Activated gamma-delta T cell treated with anti-CD3 and anti-CD28 coated beads, Interleukin-2, amount 50 U/mL, for 16 hours (primary cell): ENCODE measurements at places on chromosomes 6 and 20.

DNA sequence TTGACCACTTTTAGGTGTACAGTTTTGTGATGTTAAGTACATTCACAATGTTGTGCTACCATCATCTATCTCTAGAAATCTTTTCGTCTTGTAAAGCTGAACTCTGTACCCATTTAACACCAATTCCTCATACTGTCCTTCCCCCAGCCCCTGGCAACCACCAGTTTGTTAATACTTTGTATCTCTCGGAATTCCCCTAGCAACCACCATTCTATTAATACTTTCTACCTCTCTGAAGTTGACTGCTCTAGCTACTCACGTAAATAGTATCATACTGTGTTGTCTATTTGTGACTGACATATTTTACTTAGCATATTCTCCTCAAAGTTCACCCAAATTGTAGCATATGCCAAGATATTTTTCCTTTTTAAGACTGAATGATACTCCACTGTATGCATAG, 82.3 kb upstream of the CLDN20 start:
- no peak for DNase-seq

DNA sequence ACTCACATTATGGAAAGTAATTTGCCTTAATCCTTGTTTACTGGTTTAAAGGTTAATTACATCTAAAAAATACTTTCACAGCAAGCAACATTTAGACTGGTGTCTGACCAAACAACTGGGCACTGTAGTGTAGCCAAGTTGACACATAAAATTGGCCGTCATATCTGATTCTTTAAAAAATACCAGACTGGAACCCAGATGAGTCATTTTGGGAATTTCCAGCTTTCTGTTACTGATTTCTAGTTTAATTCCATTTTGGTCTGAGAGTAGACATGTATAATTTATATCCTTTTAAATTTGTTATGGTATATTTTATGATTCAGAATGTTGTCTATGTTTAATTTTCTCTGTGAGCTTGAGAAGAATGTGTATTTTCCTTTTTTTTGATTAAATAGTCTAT, 44.1 kb downstream of the SCP2D1 start:
- no peak for DNase-seq

- no peak for DNase-seq
These were observed 229.3 kb upstream of the TENT5A start for GRCh38 chr6:81981812-81982211.

- DNase-seq, result no peak
These were observed 156.2 kb upstream of the PLCB4 start for GRCh38 chr20:8912731-8913130.

DNA sequence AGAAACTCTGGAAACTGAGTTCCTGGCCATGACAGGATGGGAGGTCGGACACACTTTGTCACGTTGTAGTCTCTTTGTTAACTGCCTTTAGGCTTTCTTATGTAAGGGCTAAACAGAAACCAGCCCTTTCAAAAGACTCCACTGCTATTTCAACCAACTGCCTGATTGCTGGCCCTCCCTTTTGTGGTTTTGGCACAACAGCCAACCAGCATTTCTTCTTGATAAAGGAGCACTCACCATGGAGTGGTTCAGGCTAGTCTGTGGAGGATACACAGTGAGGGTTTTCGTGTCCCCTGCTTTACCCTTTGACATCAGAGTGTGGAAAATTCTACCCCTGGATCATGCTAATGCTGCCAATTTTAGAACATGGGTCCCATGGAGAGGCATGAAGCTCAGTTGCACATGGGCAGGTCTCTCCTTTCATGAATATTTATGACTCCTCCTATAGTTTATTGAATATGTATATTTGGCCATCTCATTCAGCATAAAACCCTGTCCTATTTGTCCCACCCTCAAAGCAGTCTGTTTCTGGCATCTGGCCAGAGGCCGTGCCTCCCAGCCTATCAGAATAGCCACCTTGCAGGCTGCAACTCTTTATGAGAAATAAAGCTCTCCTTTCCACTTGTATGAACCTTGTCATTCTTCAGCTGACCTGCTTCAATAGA, 148.3 kb downstream of the HS3ST5 start:
- no peak for DNase-seq

GRCh38 chr6:137145421-137145820, 28.0 kb downstream of the IL22RA2 start:
- DNase-seq, result no peak

DNA sequence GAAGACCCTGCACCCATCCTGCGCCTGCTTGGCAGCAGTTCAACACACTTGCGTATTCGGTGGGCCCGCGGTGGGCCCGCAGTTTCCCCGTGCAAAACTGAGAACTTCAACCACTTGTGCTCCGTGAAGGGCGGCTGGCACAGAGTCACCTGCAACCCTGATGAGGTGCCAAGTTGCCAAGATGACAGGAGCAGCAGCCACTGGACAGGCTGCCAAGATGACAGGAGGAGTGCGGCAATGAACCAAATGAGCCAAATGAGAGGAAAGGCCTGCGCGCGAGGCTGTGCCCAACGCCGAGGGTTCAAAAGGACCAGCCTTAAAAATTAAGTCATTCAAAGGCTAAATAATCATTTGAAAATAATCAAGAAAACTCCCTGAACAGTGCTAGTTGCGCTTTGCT, 20.1 kb downstream of the DIDO1 start:
- DNase-seq, result no peak
